Activated CD4-positive, alpha-beta T cell treated with anti-CD3 and anti-CD28 coated beads, Interleukin-2, amount 10 ng/mL, durations not matched to agents 24 days and 14 days (primary cell): ENCODE measurements at places on chromosomes 13 and 19. TPM values are rescaled to one million over a fixed set of nuclear protein-coding genes. Genes with fewer than 3 reads are reported as not detected.

- H3K27me3 ChIP-seq = no peaks in the 10 kb centered on the region
- H3K27ac ChIP-seq = peak overlapping the region; percentile 71
- no peak overlapping the region for H3K4me3 ChIP-seq
- peaks cover 2% of the 10 kb centered on the region for H3K36me3 ChIP-seq
These were observed 8.1 kb upstream of the CARM1 start for GRCh38 chr19:10863107-10863717.

Gene SCEL
- not detected in 2 replicates for total RNA-seq

DNA sequence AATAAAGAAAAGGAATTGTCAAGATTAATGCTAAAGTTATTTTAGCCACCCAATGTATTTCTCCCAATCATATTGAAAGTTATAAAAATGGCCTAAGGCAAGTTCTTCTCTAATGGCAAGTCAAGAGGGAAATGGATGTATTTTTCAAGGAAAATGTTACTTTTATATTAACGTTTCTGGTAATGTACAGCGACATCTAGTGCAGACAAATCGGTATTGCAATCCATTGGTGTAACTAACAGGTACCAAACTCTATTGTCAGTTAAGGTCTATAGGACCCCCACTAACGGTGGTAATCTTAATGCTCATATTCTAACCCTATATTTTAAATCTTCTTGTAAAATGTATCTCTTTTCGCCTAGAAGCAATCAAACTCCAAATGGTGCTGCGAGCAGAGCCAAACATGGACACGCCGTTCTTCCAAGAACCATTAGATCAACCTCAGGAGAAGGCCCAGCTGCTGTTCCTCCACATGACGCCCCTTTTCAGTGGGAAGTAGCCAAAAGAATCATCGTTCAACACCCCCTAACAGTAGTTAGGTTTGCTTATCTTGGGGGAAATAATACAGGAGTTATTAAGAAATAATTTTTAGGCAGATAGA, 98.5 kb upstream of the PABPC3 start:
- peak; percentile 76 for DNase-seq
- no peak overlapping the region for H3K4me3 ChIP-seq
- no peaks in the 10 kb centered on the region for H3K36me3 ChIP-seq
- H3K27ac ChIP-seq = no peak overlapping the region
- H3K4me1 ChIP-seq = peaks cover 3% of the 10 kb centered on the region

Gene SPACA6
- total RNA-seq = 6.7 and 7.0 TPM in 2 replicates

Gene NTN5
- total RNA-seq = 0.30 and 0.78 TPM in 2 replicates

Gene CD33
- total RNA-seq = 6.5 and 8.7 TPM in 2 replicates

DNA sequence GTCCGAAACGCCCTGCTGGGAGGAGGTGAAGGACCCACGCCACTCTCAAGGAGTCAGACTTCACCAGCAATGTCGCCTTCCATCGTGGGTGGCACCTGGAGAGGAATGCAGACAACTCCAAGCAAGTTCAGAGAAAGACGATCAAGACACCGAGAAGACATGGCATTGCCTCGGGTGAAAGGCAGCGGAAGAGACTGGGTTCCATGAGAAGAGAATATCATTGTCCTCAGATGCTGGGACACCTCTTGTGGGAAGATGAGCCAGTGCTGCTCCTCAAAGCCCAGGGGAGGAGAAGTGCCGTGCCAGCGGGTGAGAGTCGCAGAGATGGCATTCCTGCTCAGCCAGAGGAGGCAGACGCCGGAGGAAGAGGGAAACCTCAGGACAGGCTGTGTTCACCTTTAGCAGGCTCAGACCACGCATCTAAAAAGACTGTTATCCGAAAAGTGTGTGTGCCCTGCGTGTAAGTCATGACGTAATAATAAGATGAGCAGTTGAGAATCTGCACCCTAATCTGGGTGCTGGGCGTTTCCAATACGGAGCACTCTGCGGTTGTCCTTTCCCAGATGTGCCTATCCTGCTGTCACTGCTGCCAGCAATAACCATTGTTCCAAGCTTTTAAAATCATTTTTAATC, 144.6 kb upstream of the SPACA7 start:
- H3K36me3 ChIP-seq = no peaks in the 10 kb centered on the region
- no peaks in the 10 kb centered on the region for H3K4me1 ChIP-seq
- no peak overlapping the region for H3K27ac ChIP-seq
- no peaks in the 10 kb centered on the region for H3K27me3 ChIP-seq
- DNase-seq = no peak
- H3K4me3 ChIP-seq = no peak overlapping the region

Gene VAV1
- total RNA-seq = 75.3 and 78.9 TPM in 2 replicates

DNA sequence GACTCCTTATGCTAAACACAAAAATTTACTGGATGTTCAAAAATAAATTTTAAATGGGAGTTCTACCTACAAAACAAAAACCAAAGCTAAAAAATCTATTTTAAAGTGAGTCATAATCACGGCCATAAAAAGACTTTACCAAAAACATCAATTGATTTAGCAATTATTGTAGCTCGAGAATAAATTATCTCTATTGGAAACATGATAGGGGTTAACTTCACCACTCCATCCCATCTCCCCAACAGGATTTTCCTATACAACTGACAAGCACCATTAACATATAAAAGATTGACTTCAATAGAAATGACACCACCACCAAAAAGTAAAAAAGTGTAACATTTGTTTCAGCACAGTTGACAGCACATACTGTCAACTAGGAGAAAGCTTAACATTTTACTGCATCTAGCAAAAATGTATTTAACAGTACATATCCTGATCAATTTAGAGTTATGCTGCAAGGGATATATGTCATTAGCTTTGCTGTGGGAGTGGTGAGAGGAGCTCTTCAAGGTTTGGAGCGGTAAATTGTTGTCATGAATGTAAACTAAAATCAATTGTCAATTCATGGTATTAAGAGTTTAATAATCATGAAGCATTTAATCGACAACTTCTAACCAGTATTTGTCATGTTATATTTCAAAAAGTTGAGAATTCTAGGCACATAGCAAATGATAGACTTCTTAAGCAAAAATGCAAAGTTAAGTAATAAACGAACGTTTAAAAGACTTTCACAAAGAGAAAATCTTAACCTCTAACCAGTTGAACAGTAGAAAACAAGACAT, 3.8 kb downstream of the UBL3 start:
- H3K27me3 ChIP-seq = no peaks in the 10 kb centered on the region
- peak overlapping the region; percentile 90 for H3K4me3 ChIP-seq
- peaks cover 8% of the 10 kb centered on the region for H3K36me3 ChIP-seq
- H3K4me1 ChIP-seq = peaks cover 31% of the 10 kb centered on the region
- no peak overlapping the region for H3K27ac ChIP-seq

DNA sequence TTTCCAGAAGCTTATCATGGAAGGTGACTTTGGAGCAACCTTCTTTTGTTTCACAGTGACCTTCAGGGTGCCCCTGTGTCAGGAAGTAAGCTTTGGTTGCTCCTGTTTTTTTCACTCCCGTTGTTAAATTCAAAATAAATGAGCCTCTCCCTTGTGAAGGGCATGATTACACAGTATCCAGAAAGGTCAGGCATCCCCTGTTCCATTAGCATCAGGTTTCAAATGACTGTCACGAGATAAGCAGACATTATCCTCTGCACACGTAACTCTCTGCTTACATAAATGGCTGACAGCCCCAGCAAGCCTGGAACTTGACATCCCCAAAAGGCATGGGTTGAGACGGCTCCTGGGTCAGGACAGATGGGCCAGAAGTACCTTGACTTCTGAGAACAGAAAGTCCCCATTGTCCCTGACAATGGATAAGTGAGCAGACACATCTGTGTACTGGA, 52.0 kb downstream of the RAB20 start:
- no peak for DNase-seq
- H3K27ac ChIP-seq = no peak overlapping the region
- H3K27me3 ChIP-seq = no peaks in the 10 kb centered on the region
- H3K4me3 ChIP-seq = no peak overlapping the region
- no peaks in the 10 kb centered on the region for H3K4me1 ChIP-seq

GRCh38 chr13:80572308-80572922, 231.5 kb upstream of the SPRY2 start:
- no peaks in the 10 kb centered on the region for H3K4me1 ChIP-seq
- H3K27ac ChIP-seq = no peak overlapping the region
- no peak for DNase-seq
- no peak overlapping the region for H3K4me3 ChIP-seq

Gene PCDH20
- total RNA-seq = not detected in 2 replicates

Gene ZNF446
- total RNA-seq = 6.3 and 6.8 TPM in 2 replicates
